NCI-H1436 treated with DMSO at 0.1 percent for 48 hours (cell line): ENCODE measurements at places on chromosomes 2 and 18.

GRCh38 chr18:70464343-70465114 is 175.7 kb downstream of the SOCS6 start:
- peak; percentile 6 for DNase-seq

DNA sequence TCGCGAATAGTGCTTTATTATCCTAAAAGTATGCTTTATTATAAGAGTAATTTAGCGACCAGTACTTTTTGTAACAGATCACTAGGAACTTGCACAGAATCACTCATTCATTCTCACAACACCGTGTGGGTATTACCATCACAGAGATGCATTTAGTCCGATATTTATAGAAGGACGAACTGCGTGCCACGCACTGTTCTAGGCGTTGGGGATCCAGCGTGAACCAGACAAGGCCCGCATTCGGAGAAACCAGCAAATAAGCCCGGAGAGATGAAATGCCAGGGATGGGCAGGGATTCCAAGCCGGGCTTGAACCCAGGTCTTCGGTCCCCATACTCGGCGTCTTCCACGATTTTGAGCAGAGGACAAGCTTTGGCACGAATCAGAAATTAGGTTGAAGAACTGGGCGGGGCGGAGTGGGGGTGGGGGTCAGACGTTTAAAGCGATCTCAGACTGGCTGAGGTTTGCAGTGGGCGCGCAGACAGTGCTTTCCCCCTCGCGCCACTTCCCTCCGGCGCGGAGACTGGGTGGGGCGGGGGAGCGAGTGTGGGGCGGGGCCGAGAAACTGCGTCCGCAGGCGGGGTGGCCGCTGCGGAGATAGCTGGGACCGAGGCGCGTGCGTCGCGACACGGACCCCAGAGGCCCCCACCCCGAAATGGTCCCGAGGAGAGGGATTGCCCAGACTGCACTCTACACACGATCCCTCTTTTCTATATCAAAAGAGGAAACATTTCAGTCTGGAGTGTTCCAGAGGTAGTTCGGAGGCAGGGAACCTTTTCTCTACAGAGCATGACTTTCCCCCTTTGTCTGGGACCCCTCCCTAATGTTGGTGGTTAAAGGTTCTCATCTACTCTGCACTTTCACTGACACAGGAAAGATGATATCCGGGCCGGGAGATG is 1.1 kb upstream of the CXCR4 start:
- no peak for DNase-seq

DNA sequence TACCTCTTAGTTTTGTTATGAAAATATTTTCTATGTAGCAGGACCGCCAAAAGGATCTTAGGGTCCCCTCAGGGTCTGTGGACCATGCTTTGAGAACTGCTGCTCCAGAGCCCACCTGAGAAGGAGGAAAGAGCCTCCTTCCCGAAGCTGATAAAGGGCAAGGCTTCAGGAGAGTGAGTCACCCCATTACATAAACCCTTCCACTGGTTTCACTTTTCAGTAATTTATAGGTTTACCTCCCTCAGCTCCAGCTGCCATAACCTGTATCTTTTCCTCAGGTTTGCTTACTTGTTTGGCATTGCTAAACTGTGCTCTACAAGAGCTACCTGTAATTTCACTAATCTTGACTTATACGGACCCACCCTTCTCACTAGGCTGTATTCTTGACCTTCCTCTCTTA is 6.6 kb downstream of the TTLL4 start:
- no peak for DNase-seq

DNA sequence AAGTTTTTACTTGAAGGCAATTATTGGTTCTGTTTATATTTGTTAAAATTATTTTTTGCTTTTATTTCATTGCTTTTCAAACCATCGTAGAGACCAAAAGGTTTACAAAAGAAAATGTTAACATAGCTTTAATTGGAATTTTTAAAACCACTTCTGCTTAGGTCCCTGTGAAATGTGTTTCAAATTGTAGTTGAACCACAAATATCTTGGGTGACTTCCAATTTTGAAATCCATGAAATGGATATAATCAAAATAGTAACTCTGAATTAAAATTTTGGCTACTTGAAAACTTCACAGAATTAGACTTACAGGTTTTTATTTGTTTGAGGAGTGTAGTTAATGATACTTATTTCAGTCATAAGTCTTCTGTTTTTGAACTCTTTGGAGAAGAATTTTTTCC is 3.1 kb upstream of the SPAG16 start:
- no peak for DNase-seq

DNA sequence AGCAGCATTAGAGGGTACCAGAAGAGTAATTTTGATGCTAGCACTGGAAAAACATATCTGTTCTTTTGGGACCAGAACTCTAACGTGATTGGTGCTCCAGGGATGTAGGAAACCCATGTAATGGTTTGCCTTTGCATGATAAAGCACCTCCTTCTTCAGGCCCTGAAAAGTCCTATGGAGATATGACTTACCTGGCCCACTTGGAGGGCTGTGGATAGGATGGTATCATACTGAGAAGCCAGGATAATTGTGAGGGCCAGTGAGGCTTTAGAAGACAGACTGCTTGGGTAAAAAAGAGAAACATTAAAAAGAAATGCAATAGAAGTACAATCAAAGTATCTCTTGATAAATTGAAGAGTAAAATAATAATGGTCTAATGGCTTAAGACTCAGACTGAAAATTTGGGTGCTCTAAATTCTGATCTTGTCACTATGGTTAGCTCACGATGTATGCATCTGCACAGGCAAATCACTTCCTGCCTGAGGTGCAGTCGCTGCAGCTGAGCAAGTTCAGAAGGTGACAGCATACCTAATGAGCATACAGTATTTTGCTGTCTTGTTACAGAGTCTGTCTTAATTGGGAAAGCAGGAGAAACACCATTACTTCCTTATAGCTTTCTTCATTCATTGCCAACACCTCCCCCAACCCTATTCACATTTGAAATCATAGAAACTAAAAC is 371.5 kb downstream of the NUP35 start:
- no peak for DNase-seq

DNA sequence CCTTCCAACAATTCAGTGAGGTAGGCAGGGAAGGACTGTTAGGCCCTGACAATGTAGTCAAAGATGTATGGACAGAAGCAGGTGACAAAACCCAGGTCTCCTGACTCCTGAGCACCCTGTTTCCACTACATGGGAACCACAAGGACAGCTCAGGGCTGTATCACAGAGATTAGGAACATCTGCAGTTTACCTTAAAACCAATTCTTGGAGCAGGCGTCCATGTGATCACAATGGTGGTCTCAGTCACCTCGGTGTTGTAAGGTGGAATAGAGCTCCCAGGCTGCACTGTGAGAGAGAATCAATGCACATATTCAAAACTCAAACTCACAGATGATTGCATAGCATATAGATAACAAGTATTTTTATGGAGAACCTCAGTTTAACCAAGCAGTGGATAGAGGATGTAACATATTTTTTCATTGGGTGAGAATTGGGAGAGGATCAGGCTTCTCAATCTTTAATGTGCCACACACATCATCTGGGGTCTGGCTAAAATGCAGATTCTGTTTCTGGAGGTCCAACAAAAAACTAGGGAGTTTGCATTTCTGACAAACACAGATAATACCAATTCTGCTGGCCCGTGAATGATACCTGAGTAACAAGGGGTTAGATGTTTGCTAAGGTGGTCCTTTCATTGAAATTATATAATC is 36.7 kb downstream of the FN1 start:
- DNase-seq = no peak

DNA sequence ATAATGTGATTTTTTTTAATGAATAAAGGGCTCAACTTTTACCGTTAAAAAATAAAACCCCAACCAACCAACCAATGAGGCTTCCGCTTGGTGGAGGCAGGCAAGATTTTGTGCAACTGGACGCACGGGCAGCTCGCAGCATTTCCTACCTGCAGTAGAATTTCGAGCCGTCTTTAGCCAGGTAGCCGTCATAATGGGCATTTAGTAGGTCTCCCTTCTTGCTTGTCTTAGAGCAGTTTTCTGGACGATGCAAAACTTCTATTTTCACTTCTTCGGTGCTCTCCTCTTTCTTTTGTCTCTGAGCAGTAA is 316 bp downstream of the FKBP7 start:
- DNase-seq = no peak

DNA sequence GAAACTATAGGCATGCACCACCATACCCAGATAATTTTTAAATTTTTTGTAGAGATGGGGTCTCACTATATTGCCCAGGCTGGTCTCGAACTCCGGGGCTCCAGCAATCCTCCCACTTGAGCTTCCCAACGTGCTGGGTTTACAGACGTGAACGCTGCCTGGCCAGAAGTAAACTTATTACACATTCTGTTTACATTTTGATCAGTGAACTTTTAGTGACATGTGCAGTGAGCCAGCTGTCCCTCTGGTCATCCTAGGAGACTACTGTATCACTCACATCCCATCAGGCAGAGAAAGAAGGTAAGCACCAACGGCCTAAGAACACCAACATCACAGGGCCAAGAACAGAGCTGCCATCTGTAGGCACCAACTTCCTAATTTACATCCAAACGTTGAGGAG is 22.2 kb downstream of the NDUFA10 start:
- DNase-seq = no peak

DNA sequence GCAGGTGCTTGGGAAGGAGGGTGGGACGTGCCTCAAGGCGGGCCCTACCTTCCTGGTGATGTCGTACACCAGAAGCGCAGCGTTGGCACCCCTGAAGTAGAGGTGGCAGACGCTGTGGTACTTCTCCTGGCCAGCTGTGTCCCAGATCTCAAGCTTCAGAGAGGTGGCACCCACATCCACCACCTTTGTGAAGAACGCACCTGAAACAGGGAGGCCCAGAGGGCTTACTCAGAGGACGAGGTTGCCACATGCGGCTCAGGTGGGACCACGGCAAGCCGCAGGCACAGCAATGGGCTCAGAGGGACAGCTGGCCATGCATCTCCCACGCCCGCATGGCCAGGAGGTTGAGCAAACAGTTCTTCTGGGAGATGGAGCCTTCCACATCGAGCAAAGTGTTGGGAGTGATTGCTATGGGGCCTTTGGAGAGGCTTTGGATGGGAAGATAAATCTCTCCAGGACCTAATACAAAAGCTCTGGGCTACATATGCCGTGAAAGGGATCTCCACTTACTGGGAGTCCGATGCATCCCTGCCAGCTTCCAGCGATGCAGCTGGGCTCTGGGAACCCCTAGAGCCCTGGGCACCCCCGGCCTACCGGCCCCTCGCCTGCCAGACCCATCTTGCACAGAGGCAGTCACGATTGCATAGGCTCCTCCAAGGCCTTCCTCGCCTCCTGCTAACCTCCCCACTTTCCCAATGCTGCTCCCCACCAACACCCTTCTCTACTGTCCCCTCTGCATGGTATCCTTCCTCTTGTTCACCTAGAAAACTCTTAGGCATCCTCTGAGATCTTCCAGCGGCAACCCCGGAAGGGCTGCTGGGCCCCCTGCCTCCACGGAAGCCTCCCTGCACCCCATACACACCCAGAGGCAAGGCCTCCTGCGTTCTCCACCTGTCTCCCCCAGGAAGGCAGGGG is 11.8 kb downstream of the PRLH start:
- DNase-seq = no peak

DNA sequence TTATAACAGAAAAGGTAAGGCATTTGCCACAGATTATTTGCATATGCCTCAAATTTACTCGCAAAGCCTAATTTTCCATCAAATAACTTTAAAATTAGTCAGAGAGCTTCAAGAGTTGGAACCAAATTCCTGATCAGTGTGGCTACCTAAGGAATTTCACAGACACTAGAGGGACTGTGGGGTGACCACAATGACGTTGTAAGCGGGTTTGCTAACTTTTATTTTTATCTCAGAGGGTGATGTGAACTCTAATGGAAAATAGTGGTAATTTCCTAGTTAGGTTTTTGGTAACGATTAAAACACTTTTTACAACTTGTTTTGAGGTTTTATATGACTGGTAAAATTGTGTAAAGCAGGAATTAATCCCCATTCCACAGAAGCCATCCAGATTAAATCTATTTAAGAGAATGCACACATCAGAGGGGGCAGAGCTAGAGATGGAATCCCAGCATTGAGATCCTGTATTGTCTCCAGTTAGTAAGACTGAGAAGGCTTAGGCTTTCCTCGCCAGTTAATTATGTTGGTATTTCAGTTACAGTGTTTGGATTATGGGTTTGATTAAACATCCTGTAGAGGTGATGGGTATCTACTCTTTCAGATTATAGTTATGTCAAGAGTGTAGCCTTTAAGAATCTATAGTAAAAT is 129.0 kb downstream of the GPD2 start:
- no peak for DNase-seq

- no peak for DNase-seq
Measured at GRCh38 chr2:166499281-166499680, 5.2 kb upstream of the SCN7A start.

DNA sequence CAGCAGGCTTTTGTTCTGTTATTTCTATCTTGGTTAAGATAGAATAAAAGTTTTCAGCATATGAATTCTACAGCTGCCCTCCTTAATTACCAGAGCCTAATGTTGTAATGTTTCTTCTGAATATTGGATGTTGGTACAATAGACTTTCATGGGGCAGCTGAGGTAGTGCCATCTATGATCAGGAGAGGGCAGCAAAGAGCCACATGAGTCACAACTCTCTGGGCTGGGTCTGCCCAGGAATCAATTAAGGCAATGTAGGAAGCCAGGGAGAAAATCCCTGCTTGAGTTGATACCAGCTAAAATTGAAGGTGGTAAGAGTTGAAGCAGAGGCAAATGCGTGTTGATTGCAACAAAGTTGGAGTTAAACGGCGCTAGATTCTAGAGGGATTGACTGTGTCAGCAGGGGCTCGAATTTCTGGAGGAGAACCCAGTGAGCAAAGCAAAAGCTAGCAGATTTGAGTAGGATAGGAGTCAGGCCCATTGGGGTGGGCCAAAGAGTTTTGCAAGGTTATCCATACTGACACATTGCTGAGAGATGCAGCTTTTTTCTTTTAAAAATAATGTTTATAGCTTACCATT is 10.6 kb upstream of the MC5R start:
- DNase-seq = no peak

GRCh38 chr2:12720278-12720620 is 3.5 kb downstream of the TRIB2 start:
- DNase-seq = no peak

DNA sequence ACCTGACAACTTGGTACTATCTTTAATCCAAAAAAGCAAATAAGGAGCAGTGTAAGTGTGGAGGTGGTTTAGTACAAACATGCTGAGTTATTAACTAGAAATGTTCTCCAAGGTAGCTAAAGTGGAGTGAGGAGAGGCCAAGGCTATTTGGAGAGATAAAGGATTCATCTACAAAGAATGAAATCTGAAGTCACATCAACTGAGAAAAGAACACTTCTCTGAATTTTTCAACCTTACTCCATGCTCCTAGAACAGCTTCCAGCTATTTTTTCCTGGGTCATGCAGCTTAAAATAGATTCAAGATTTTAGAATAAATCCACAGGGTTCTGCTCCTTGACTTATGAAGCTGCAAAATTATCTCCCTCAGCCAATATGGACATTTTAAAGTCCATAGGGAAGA is 18.7 kb downstream of the IMMT start:
- no peak for DNase-seq

- no peak for DNase-seq
Measured at GRCh38 chr2:186437719-186438118, 48.3 kb upstream of the ZC3H15 start.

- no peak for DNase-seq
Measured at GRCh38 chr2:135903650-135904049, 27.4 kb upstream of the MCM6 start.

- DNase-seq = no peak
Measured at GRCh38 chr2:20122864-20123263, 71.4 kb upstream of the LAPTM4A start.
